ENCODE measurements at places on chromosomes 6 and 20. TPM values are rescaled to one million over a fixed set of nuclear protein-coding genes. Genes with fewer than 3 reads are reported as not detected.

The GPR63 gene
- 0.31 TPM for total RNA-seq

The MYLK2 gene
- total RNA-seq: not detected

The KHDC1 gene
- 4.1 TPM for total RNA-seq

The OLIG3 gene
- not detected for total RNA-seq

The CTNNBL1 gene
- 67.6 TPM for total RNA-seq

The ADGRG6 gene
- 0.05 TPM for total RNA-seq

The ADGRB3 gene
- not detected for total RNA-seq

DNA sequence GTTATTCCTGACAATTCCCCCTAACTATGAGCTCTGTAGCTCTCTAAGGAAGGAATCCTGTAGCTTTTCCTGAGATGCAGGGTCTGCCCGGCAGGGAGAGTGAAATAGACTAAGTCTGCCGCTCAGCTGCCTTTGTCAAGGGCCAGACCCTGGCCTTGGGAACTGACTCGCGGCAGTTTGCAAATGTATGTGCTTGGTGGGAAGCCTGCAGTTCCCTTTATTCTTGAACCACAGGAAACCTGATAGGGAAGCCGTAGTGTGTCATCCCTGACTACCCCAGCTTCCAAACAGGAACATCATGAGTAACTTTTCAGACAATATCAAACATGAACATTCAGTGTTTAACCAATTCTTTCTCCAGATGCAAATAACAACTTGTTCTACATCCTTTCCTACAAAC lies 78.7 kb upstream of the IFNGR1 start:
- H3K27me3 ChIP-seq: no peaks in the 10 kb centered on the region
- H3K36me3 ChIP-seq: no peaks in the 10 kb centered on the region
- H3K27ac ChIP-seq: no peak overlapping the region
- DNase-seq: no peak
- H3K4me3 ChIP-seq: no peak overlapping the region

- no peak for DNase-seq
- H3K27me3 ChIP-seq: no peaks in the 10 kb centered on the region
- H3K36me3 ChIP-seq: no peaks in the 10 kb centered on the region
- H3K4me3 ChIP-seq: no peak overlapping the region
- no peaks in the 10 kb centered on the region for H3K4me1 ChIP-seq
Measured at GRCh38 chr6:45009576-45009975, 318.6 kb upstream of the RUNX2 start.

GRCh38 chr6:152221806-152222628 lies 414.5 kb downstream of the ESR1 start:
- H3K27me3 ChIP-seq: no peaks in the 10 kb centered on the region
- no peak overlapping the region for H3K4me3 ChIP-seq
- no peak overlapping the region for H3K27ac ChIP-seq
- no peaks in the 10 kb centered on the region for H3K4me1 ChIP-seq
- H3K36me3 ChIP-seq: peaks cover 87% of the 10 kb centered on the region
- DNase-seq: no peak

- no peaks in the 10 kb centered on the region for H3K36me3 ChIP-seq
- no peaks in the 10 kb centered on the region for H3K27me3 ChIP-seq
- no peak for DNase-seq
- H3K4me1 ChIP-seq: peaks cover 12% of the 10 kb centered on the region
Measured at GRCh38 chr6:13492357-13492756, 5.0 kb upstream of the GFOD1 start.

DNA sequence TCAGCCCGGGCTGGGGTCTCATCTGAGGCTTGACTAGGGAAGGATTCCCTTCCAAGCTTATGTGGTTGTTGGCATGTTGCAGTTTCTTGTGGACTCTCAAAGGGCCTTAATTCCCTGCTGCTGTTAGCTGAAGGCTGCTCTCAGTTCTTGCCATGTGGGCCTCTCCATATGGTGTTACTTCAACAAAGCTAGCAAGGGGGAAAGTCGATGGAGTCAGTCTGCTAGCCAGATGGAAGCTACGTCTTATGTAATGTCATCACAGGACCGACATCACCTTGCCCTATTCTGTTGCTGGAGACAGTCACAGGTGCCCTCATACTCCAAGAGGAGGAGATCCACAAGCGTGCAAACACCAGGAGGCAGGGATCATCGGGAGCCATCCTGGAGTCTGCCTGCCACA lies 43.3 kb upstream of the ARMC2 start:
- no peak for DNase-seq
- no peak overlapping the region for H3K4me3 ChIP-seq
- peaks cover 18% of the 10 kb centered on the region for H3K4me1 ChIP-seq
- no peaks in the 10 kb centered on the region for H3K27me3 ChIP-seq
- no peaks in the 10 kb centered on the region for H3K36me3 ChIP-seq

GRCh38 chr6:124495665-124496190 lies 466.5 kb upstream of the RNF217 start:
- H3K36me3 ChIP-seq: no peaks in the 10 kb centered on the region
- no peaks in the 10 kb centered on the region for H3K27me3 ChIP-seq
- no peak for DNase-seq
- no peak overlapping the region for H3K4me3 ChIP-seq

DNA sequence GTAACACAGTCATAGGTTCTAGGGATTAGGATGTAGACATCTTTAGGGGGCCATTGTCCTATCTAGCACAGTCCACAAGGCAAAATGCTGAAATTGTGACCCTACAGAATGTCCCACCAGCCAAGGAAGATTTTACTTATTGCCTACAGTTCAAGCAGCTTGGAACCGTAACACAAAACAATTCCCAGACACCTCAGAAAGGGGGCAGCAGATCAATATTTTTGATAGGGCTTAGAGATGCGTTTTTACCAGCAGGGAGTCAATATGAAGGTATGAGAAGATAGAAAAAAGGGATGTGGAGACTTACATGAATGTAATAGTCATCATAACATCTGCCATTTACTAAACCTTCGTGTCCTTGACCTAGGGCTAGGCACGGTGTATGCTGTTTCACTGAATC lies 81.0 kb downstream of the TMEM170B start:
- no peak overlapping the region for H3K27ac ChIP-seq
- no peak overlapping the region for H3K4me3 ChIP-seq
- no peak for DNase-seq
- no peaks in the 10 kb centered on the region for H3K27me3 ChIP-seq
- no peaks in the 10 kb centered on the region for H3K4me1 ChIP-seq
- no peaks in the 10 kb centered on the region for H3K36me3 ChIP-seq

DNA sequence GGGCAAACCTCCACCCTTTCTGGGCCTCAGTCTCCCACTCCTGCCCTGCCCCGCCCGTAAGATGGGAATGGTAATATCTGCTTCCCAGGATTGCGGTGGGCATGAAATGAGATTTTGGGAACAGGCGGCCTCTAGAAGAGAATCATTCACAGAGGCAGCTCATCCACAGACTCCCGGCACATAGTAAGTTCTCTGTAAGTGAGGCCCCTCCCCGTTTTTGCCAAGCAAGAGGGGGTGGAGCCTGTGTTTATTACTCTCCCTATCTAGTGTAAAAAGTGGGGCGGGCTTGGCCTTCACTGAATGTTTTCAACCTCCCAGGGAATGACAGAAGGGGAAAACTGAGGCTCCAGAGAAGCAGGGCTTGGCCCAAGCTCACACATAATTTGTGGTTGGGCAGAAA lies 20.0 kb downstream of the SUN5 start:
- no peaks in the 10 kb centered on the region for H3K27me3 ChIP-seq
- H3K27ac ChIP-seq: no peak overlapping the region
- DNase-seq: no peak
- no peak overlapping the region for H3K4me3 ChIP-seq
- no peaks in the 10 kb centered on the region for H3K4me1 ChIP-seq

DNA sequence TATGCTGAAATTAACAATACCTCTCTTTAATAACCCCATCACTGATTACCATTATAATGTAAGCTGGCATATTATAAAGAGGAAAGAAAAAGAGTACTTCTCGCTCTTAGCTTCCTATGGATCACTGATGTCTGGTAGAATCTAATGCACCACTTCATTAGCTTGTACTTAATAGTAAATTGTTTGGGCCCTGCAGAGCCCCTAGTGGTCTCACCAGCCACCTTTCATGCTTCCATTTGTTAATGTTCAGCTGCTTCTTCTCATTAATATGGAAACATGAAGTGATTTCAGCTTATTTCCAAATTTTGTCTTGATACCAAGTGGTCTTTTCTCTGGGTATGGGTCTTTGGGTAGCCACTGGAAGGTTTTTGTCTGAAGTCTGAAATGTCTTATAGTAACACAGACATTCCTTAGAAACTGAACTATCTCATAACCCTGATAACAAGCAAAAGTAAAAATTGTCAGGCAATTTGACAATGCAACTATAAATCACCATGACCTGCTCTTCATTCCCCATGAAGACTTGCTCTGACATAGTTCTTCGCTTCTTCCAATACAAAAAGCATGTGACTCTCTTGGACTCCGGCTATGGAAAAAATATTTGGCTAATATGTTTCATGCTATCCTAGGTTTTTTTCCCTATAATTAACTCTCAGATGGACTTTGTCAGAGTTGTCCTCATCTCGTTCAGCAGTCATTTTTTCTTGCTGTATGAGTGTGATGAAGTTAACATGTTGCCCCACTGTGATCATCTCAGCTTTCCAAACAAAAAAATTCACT lies 395.8 kb upstream of the MARCKS start:
- H3K27me3 ChIP-seq: no peaks in the 10 kb centered on the region
- H3K27ac ChIP-seq: no peak overlapping the region
- H3K4me1 ChIP-seq: no peaks in the 10 kb centered on the region
- no peak overlapping the region for H3K4me3 ChIP-seq
- DNase-seq: no peak
- H3K36me3 ChIP-seq: no peaks in the 10 kb centered on the region

GRCh38 chr20:37776049-37776448 lies 82.2 kb downstream of the CTNNBL1 start:
- peaks cover 27% of the 10 kb centered on the region for H3K36me3 ChIP-seq
- no peak overlapping the region for H3K4me3 ChIP-seq
- no peak for DNase-seq
- no peaks in the 10 kb centered on the region for H3K27me3 ChIP-seq

DNA sequence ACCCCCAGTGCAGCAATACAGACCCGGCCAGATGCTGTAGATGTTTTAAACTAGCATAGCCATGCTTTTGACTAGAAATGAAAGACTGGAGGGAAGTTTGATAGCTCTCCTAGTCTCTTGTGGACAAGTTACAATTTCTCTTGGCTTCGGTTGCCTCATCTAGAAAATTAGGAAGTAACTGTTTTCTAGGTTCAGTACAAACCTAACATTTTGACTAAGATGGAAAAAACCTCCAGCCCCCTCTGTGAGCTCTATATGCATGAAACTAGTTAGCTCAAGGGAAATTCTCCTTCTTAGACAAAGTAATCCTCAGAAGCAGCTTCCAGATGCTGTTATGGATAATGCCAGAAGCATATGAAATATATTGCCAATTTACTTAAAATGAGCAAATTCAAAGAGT lies 86.6 kb downstream of the RNF144B start:
- no peak for DNase-seq
- H3K36me3 ChIP-seq: no peaks in the 10 kb centered on the region
- H3K4me1 ChIP-seq: no peaks in the 10 kb centered on the region

DNA sequence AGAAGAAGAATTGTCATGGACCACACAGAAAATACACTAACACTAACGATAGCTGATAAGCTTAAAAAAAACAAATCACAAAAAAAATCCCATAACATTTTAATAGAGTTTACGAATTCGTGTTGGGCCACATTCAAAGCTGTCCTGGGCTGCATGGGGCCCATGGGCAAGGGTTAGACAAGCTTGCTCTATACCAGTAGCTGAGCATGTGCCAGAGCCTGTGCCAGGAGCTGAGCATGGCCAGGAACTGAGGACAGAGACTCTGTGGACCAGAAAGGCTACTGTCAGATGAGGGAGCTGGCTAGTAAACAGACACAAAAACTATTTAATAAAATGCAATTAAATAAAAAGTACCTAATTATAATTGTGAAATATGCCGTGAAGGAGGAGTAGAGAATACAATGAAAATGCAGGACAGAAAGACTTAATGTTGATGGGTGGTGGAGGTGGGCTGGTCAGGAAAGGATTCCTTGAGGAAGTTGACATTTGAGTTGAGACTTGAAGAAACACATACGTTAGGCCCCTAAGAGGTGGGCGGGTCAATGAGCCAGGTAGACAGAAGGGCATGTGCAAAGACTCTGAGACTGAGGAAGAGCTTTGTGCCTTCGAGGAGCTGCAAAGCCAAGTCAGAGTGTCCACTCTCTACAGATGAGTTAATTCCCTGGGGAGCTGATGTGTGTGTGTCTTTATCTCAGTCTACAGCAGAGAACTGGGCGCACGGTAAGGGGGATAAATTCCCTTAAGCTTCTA lies 66.1 kb downstream of the JPH2 start:
- H3K36me3 ChIP-seq: no peaks in the 10 kb centered on the region
- no peaks in the 10 kb centered on the region for H3K4me1 ChIP-seq
- no peaks in the 10 kb centered on the region for H3K27me3 ChIP-seq
- no peak overlapping the region for H3K4me3 ChIP-seq
- DNase-seq: no peak

- no peak overlapping the region for H3K4me3 ChIP-seq
- no peaks in the 10 kb centered on the region for H3K4me1 ChIP-seq
- no peaks in the 10 kb centered on the region for H3K36me3 ChIP-seq
- no peak overlapping the region for H3K27ac ChIP-seq
Measured at GRCh38 chr6:21826023-21826422, 232.5 kb downstream of the SOX4 start.

All from natural killer cell (primary cell).